ENCODE measurements at places on chromosomes 4 and X.

DNA sequence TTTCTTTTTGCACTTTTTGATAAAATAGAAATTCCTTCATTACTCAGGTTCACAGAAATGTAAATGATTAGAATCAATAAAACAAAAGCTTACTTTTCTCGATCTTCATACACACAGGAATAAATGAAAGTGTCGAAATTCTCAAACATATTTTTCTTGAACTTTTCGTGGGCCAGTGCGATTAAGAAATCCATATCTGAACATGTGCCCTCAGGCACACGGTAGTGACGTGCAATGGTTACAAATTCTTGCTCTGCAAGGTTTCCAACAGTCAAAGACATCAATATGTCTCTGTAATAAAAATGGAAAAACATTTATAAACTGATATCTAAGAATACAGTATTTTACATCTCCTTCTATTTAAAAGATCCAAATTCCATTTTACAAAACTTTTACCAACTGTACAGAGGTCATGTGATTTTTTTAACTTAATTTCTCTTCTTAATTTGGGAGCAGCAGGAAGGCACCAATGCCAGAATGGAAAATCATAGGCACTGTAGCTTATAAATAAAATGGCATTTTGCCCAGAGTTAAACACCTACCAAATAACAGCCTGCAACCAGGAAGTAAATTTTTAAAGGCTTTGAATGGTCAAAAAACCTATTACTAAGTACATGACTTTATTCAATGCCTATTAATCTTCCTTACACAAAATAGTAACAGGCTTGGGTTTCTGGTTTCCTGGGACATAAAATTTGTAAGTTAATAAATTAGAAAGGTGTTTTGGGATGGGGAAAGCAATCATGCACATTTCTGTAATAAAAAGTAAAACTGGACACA lies 165.0 kb downstream of the EFHC2 start:
- no peak for DNase-seq

GRCh38 chr4:41427306-41427882 lies 110.6 kb upstream of the LIMCH1 start:
- no peak for DNase-seq

DNA sequence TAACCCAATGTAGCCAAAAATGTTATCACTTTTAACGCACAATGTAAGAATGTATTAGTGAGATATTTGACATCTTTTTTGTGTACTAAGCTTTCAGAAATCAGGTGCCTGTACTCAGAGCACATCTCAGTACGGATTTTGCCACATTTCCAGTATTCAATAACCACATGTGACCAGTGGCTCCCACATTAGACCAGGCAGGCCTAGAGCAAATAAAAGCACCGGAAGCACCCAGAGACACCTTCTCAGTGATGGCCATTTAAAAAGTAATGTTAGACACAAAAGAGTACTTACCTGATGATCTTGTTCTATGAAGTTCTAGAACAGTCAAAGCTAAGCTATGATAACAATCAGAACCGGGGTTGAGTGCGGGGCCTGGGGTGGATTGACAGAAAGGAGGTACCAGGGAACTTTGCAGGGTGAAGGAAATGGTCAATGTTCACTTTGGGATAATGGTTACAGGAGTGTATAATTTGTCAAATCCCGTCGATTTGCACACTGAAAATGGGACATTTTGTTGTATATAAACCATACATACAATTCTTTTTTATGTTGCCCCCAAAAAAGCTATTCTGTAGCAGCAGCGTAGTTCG lies 1.2 kb downstream of the CTPS2 start:
- DNase-seq, result no peak

DNA sequence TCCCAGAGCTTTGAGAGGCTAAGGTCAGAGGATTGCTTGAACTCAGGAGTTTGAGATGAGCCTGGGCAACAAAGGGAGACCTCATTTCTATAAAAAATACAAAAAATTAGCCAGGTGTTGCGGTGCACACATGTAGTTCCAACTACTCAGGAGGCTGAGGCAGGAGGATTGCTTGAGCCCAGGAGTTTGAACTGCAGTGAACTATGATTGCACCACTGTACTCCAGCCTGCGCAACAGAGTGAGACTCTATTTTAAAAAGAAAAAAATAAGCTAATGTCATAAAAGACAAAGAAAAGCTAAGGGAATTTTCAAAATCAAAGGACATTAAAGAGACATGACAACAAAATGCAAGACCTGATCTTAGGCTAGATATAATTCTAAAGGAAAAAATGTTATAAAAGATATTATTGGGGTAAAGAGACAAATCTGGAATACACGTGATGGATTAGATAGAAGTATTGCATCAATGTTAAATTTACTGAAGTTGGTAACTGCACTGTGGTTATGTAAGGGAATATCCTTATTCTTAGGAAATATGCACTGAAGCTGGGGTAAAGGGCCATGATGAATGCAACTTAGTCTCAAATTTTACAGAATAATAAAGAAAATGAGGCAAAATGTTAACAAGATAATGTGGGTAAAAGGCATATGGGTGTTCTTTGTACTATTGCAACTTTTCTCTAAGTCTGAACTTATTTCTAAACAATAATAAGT lies 75.2 kb downstream of the SPRY1 start:
- DNase-seq, result no peak

GRCh38 chr4:166078383-166078782 lies 205.3 kb downstream of the TLL1 start:
- DNase-seq, result no peak

DNA sequence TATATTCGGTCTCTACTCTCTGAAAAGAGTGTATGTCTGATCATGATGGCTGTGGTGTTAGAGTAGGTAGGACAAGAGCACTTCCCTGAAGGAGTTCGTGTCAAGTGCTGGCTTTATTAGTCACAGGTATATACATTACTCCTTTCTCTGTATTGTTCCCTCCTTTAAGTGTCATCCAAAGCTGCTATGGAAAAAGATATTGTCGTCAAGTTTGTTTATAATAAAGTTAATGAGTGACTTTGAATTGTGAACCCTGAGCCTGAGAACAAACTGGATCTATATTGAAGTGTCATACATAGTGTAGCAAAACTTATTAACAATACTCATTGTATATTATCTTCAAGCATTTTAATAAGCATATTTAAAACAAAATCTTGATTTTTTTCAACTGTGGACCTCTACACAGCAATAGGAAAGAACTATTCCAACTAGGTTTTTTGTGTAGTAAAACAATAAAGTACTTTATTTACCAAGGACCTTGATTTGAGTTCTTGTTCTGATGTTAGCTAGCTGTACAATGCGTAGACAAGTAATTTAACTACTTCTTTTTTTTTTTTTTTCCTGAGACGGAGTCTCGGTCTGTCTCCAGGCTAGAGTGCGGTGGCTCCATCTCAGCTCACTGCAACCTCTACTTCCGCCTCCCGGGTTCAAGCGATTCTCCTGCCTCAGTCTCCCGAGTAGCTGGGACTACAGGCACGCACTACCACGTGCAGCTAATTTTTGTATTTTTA lies 177.7 kb downstream of the RAPGEF2 start:
- DNase-seq, result no peak

DNA sequence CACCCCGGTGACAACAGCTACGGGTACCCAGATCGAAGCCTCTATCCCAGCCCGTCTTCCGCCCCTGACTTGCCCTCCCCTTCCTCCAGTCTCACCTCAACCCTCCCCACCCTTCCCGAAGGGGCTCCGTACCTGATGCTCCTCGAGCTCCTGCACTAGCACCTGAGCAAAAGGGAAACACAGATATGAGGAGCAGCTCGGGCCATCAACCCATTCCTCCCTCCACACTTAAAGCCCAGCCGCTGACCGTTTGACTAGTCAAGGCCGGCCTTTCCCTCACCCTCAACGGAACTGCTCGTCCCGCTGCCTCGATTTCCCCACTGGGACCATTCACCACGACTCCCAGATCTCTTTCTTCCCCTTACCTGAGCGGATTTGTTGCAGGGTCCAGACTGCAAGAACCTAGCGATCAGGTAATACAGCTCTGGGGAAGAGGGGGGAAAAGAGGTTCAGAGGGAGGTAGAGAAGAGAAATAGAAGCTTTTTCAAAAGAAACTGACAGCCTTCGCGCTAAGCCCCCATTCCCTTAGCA lies 731 bp downstream of the BRWD3 start:
- DNase-seq, result peak; percentile 75

DNA sequence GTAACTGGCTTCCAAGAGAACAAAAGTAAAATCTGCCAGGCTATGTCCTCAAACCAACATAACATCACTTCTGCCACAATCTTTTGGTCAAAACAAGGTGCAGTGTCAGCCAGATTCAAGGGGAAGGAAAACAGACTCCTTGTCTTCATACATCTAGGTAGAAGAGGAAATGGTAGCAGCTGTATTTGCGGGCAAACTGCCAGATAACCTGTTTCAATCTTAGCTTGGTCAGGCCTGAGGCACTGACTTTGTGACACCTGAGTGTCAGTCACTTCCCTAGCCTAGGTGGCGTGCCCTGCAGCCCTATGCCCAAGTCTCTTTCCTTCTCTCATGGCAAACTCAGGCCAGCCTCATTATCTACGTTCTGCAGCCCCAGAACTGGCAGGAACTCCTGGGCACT lies 146.2 kb upstream of the JADE1 start:
- DNase-seq, result no peak

DNA sequence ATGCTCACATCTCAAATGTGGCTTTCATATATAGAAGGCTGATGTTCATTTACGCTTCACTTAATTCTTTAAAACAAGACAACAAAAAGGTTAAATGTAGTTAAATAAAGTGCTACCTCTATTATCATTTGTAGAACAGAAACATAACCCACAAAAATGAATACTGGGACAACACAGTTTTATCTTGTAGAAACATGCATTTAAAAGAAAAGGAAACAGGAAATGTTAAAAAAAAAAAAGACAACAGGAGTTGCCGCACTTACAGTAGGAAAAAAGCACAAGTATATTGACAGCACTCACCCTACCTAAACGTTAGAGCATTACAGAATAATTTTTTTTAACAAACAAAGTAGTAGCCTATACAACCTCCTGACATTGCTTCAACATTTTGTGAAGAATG lies 4.8 kb downstream of the THOC2 start:
- DNase-seq, result no peak

- no peak for DNase-seq
Observed at GRCh38 chrX:100659431-100660137, 15.6 kb downstream of the SRPX2 start.

- DNase-seq, result no peak
Observed at GRCh38 chr4:94582517-94582916, 130.8 kb downstream of the PDLIM5 start.

DNA sequence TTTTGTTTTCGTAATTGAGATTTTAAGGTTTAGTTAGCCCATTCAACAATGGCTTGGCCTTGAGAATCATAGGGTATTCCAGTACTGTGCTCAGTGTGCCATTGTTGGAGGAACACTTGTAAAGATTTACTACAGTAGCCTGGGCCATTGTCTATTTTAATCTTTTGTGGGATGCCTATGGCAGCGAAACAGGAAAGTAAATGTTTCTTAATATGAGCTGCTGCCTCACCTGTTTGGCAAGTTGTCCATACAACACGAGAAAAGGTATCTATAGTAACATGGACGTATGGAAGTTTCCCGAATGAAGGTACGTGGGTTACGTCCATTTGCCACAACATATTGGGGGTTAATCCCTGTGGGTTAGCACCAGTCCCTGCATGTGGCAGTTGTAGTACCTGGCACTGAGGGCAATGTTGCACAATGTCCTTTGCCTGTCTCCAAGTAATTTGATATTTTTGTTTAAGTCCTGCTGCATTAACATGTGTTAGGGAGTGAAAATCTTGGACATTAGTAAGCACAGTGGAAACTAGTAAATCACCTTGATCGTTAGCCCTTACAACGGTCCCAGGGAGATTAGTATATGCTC lies 38.6 kb upstream of the AADAT start:
- DNase-seq, result no peak

GRCh38 chrX:63354484-63354883 lies 3.4 kb upstream of the SPIN4 start:
- DNase-seq, result no peak

DNA sequence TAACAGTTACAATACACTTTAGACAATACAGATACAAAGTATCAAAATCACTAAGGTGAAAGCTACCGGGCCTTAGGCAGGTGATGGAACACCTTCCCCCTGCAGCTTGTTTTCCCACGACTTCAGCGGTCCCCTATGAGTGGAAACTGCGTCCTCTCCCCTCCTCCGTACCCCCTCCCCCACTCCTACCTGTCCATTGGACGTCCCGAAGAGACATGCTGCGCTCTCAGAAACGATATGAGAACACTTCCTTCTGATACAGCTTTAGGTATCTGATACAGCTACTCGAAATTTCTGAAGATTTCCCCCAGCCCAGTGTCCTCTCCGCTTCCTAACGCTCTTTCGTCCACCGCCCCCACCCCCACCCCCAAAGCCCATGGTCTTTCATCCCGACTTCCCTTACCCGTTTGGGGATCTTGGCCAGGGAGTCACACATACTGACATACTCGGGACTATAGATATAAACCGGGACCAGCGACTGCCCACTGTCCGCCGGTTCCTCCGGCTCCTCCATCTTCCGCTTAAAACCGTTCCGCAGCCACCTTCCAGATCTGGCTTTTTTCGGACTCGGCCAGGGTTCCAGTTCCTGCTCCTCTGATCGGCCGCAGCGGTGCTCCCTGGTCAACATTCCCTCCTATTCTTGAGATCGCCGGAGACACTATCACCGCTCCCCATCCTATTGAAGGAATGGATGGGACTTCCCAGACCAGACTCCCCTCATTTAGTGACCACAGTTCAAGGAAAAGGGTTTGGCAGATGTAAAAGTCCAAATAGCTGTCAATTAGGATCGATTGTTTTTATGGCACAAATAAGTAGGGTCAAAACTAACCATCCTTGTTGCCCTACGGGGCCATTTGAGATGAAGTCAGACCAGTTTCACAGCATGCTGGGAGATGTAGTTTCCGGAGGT lies at the start of gene HDAC8:
Gene HDAC8, minus strand, starts transcription at position 596 of the 910 bp plus-strand sequence. Its CDS starts 82 bp downstream, at position 514.
- DNase-seq, result peak; percentile 69

DNA sequence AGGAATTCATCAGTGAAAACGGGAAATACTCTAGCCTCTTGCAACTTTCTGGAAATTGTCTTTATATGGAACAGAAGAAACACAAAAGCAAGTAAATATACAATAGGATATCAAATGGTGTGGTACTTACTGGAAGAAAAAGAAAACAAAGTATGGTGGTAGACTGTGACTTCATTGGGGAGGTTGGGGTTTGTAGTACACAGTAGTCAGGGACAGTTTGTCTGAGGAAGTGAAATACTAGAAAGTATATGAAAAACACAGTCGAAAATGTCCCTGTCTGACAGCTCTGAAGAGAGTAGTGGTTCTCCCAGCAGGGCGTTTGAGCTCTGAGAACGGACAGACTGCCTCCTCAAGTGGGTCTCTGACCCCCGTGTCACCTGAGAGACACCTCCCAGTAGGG lies 390.0 kb upstream of the NWD2 start:
- DNase-seq, result no peak

- DNase-seq, result no peak
Observed at GRCh38 chrX:115689931-115690330, 129.0 kb downstream of the PLS3 start.

- no peak for DNase-seq
Observed at GRCh38 chr4:187304133-187304532, 580.5 kb upstream of the FAT1 start.

GRCh38 chr4:130995988-130996387 lies 1900.0 kb downstream of the C4orf33 start:
- DNase-seq, result no peak

DNA sequence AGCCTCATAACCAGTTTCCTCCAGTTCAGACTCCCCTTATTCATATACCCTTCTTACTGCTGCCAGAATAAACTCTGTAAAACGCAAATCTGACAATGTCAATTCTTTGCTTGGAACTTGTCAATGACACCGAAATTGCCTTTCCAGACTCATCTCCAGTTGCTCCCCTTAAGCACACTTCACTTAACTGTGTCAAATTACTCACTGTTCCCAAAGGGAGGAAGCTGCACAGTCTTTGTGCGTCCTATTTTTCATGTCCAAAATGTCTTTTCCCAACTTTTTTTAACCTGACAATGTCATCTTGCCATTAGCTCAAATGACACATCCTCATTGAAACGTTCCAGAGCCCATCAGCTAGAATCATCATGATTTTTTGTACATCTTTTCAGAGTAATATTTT lies 867.3 kb downstream of the RPA4 start:
- DNase-seq, result no peak
